ENCODE measurements at places on chromosomes 12 and 14.

- peak; percentile 17 for DNase-seq
Measured at GRCh38 chr14:51653079-51653774, 1.5 kb downstream of the FRMD6 start.

DNA sequence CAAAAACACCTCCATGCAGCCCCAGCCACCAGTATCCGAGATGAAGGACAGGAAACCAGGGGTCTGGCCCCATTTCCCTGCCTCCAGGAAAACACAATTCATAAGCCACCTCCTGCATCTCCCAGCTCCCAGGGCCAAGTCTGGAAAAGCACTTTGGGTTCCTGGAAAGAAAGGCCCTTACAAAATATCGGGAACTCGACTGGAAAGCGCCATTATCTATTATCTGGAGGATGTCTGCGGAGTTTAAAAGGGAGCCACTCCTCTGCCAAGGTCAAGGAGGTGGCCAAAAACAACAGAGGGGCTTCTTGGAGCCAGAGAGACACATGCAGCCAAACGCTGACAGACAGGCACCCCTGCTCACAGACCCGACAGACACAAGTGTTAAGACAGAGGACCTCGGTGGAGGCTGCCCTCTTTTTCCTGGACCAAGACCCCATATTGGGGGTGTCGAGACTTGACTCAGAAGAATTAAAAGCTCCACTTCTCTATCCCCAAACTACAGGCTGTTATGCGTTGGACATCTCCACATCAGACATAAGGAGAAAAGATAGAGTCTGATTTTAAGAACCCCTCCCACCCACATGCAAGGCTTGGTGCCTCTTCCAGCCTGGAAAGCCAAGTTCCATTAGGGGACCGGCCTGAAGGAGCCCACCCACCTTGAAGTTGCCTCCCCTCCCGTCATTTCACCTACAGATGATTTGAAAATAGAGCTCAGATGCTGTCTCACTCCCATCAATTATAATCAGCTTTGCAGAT lies 9.6 kb downstream of the ACTN1 start:
- no peak for DNase-seq

GRCh38 chr12:131443019-131444000 lies 267.6 kb upstream of the SFSWAP start:
- DNase-seq: no peak

GRCh38 chr12:45122768-45123380 lies 72.0 kb upstream of the DBX2 start:
- DNase-seq: no peak

- no peak for DNase-seq
Measured at GRCh38 chr14:81986005-81986404, 452.4 kb upstream of the SEL1L start.

- peak; percentile 80 for DNase-seq
Measured at GRCh38 chr12:32558903-32559302, 120.2 kb upstream of the DNM1L start.

GRCh38 chr14:53032161-53032803 lies 81.4 kb upstream of the FERMT2 start:
- peak; percentile 83 for DNase-seq

- no peak for DNase-seq
Measured at GRCh38 chr12:102417055-102417454, 63.3 kb downstream of the IGF1 start.

DNA sequence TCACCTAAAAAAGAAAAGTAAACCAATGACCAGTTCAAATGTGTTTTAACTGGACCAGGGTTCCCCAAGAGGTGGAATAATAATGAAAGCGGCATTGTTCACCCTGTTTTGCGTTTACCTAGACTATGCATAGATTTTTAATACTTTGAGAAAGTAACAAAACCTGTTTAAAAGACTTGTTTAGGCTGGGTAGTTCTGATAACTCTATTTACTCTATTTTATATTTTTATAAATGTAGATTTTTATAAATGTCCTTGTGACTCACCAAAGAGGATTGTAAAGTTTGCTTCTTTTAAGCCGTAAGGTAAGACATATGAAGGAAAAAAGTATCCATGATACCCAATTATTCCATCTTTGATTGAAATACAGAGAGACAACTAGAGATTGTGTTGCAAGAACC lies 288.0 kb upstream of the NPAS3 start:
- no peak for DNase-seq

- peak; percentile 18 for DNase-seq
Measured at GRCh38 chr12:38823738-38824137, 81.7 kb downstream of the CPNE8 start.

- no peak for DNase-seq
Measured at GRCh38 chr14:91225025-91225424, 19.5 kb downstream of the GPR68 start.

- DNase-seq: peak; percentile 58
Measured at GRCh38 chr12:76274420-76275083, 73.7 kb downstream of the BBS10 start.

DNA sequence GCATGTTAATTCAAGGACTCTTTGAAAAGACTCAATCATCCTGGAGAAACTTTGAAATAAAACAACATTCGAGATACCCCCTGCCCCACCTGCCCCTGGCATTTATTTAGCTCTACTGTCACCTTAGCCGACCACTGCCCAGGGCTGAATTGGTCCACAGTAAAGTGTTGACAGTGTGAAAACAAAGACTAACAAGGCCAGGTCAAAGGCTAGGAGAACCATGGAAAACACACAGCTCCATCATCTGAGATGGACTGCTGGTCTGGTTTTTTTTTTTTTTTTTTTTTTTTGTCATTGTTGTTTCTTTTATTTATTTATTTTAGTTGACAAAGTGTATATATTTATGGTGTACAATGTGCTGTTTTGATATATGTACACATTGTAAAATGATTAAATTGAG lies 25.7 kb downstream of the GSTZ1 start:
- no peak for DNase-seq

DNA sequence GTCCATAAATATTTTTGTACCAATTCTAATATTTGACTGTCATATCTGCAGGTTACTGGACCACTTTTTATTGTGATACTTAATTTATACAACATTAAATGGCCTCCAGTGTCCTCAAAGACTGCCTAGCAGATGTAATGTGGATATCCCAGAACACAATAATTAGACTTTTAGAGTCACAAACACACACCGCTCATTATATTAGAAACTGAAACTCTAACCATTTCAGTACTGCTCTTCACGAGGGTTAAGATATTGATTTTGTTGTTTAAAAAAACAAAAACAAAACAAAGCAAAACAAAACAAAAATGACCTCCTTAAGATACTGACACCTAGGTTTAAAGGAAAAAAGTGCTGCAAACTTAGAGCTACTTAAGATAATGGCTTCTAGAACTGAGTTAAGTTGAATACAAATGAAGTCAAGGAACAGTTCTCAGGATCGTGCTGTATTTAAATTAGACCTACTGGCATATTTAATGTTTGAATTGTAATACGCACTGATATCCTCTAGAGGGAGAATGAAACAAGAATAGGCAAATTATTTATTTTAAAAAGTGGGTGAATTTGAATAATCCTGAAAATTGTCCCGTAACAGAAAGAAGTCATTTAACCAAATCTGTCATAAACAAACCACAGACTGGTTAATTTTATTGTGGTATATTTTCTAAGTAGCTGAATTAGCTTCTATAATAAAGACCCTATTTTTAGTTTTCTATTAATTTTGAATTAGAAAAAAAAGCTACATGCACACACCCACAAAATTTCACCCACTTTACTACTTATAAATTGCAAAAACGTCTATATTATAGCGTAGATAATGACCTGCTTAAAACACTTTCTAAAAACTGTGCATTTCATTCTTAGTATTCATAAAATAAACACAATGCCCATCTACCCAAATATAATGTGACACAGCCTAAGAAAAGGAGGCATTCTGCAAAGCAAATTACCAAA lies 395.2 kb upstream of the DCN start:
- DNase-seq: peak; percentile 32

- DNase-seq: no peak
Measured at GRCh38 chr14:88931321-88932110, 107.1 kb downstream of the TTC8 start.

- peak; percentile 31 for DNase-seq
Measured at GRCh38 chr12:47079981-47080724, 394 bp upstream of the AMIGO2 start.

- no peak for DNase-seq
Measured at GRCh38 chr12:50824914-50825313, 17.8 kb upstream of the TMPRSS12 start.

GRCh38 chr12:105933671-105934665 lies 204.8 kb downstream of the NUAK1 start:
- peak; percentile 98 for DNase-seq

DNA sequence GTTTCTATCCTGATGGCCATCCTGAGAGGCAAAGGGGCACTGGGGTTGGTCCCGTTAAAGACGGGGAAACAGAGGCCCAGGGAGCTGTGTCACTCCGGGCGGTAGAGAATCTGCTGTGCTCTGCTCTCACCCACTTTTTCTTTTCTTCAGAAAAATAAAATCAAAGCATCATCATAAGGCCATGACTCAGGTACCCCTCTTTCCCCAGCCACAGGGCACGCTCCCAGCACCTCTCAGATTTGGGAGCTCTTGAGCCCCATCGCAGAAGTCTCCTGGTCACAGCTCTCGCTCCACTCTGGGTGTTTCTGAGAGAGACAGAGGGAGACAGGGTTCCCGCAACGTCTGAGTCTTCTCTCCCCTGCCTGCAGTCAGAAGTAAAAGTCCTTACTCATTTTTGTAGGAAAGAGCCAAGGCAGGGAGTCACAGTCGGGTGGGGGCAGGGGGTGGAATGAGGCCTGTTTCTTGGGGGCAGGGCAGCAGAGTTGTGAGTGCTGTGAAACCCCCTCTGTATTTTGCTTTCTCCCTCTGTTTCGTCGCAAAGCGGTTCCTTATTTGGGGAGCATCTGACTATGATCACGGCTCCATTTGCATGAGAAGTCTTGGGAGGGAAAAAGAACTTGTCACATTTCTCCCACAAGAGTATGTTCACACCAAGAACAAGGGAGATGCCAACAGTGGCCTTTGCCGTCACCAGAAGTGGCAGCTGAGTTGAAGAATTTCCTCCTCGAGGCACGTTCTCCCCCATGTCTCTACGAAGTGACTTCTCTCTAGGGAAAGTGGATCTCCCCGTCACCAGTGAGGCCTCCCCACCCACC lies 139.0 kb downstream of the BCL11B start:
- DNase-seq: peak; percentile 20

- DNase-seq: no peak
Measured at GRCh38 chr12:93571925-93572711, at the start of gene SOCS2. TSS of gene SOCS2 (plus strand) at chr12:93572675. CDS start at chr12:93572898, 223 bp downstream.

GRCh38 chr12:88420457-88420856 lies 159.8 kb downstream of the KITLG start:
- DNase-seq: peak; percentile 86

DNA sequence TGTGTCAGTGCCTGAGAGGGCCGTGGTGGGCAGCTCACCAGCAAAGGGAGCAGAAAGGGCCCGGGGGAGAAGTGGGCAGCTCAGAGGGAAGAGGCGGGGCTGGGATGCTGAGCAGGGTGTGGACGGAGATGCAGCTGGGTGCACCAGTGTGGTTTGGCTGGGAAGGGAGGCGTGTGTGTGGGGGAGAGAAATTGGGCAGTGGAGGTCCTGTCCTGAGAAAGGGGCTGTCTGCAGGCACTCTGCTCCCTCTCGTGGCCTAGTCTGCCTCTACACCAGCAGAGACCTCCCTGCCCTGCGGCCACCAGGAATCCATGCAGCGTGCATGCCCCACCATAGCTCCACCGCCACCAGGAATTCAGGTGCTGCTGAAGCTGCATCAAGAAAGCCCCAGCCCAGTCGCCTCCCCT lies 6.4 kb downstream of the TMEM121 start:
- DNase-seq: peak; percentile 70

GRCh38 chr12:109100741-109101140 lies 3.3 kb downstream of the UNG start:
- no peak for DNase-seq

DNA sequence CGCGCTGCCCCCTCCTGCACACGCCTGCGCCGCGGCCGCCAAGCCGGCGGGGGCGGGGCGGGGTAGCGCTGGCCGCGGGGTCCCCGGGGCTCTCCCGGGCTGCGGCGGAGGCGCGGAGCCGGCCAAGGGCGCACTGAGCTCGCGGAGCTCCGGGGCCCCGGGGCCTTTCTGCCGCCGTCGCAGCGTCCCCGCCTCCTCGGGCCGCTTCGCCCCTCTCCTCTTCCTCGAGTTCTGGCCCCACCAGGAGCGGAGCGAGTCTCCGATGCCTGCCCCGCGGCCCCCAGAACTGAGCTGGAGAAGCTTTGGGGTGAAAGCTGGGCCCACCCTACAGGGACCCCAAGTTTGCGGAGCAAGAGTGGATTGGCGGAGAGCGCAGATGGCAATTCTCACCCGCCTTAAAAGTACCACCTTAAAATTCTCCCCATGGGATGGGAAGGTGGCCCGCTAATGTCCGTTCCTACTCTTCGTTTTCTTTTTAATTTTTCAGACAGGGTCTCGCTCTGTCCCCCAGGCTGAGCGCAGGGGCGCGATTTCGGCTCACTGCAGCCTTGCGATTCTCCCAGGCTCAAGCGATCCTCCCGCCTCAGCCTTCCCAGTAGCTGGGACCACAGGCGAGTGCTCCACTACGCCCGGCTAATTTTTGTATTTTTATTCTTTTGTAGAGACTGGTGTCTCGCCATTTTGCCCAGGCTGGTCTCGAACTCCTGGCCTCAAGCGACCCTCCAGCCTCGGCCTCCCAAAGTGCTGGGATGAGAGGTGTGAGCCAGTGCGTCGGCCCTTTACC lies 129.6 kb downstream of the NDUFA12 start:
- no peak for DNase-seq

- peak; percentile 32 for DNase-seq
Measured at GRCh38 chr14:63759456-63759855, 31.6 kb upstream of the SGPP1 start.

DNA sequence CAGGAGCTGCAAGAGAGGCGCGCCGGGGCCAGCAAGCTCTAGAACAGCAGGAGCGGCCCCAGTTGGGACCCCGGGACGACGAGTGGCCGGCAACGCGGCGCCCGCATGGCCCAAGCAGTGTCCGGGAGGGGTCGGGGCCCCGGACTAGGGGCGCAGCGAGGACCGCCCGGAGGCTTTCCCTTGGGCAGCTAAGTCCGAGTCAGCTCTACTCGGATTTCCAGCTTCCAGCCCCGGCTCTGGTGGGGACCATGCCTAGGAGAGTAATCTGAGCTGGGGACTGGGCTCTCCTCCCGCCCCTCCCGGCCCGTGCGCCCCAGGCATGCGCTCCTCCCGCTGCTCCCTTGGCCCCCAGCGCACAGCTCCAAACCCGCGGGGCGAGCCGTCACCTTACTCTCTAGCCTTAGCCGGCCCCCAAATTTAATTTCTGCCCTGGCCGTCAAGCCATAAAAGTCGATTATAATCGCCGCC lies 41.6 kb upstream of the CAPRIN2 start:
- DNase-seq: peak; percentile 71

GRCh38 chr14:103286460-103286859 lies 47.6 kb upstream of the EIF5 start:
- DNase-seq: no peak

DNA sequence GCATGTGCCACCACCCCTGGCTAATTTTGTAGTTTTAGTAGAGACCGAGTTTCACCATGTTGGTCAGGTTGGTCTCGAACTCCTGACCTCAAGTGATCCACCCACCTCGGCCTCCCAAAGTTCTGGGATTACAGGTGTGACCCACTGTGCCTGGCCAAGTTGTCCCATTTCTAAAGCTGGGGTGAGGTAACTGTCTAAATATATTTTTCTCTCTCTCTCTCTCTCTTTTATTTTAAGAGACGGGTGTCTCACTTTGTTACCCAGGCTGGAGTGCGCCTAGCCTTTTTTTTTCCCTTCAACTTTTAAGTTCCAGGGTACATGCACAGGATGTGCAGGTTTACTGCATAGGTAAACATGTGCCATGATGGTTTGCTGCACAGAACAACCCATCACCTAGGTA lies 8.6 kb downstream of the ATF1 start:
- DNase-seq: no peak
